ENCODE measurements at places on chromosomes 5 and 9. TPM values are rescaled to one million over a fixed set of nuclear protein-coding genes. Genes with fewer than 3 reads are reported as not detected.
A peak's percentile ranks its signal among the peaks of the same experiment; 100 is the strongest.

Gene ADAMTS19
- not detected for total RNA-seq

Gene NRG2
- 0.20 TPM for total RNA-seq

Gene ZBED3
- 1.1 TPM for total RNA-seq

Gene MARCOL
- total RNA-seq, result not detected

Gene DBH
- total RNA-seq, result not detected

Gene MORN5
- not detected for total RNA-seq

Gene CDK5RAP2
- 15.9 TPM for total RNA-seq

Gene RAD17
- 14.5 TPM for total RNA-seq

Gene SLC22A4
- total RNA-seq, result 2.4 TPM

Gene CATSPER3
- total RNA-seq, result under 0.01 TPM

Gene IFT74
- 4.4 TPM for total RNA-seq

Gene CHSY3
- total RNA-seq, result 3.4 TPM

Gene RNF224
- total RNA-seq, result not detected

Gene SV2C
- total RNA-seq, result not detected

Gene STRBP
- 7.7 TPM for total RNA-seq

GRCh38 chr9:126702151-126703001 lies 88.6 kb downstream of the LMX1B start:
- DNase-seq, result no peak

DNA sequence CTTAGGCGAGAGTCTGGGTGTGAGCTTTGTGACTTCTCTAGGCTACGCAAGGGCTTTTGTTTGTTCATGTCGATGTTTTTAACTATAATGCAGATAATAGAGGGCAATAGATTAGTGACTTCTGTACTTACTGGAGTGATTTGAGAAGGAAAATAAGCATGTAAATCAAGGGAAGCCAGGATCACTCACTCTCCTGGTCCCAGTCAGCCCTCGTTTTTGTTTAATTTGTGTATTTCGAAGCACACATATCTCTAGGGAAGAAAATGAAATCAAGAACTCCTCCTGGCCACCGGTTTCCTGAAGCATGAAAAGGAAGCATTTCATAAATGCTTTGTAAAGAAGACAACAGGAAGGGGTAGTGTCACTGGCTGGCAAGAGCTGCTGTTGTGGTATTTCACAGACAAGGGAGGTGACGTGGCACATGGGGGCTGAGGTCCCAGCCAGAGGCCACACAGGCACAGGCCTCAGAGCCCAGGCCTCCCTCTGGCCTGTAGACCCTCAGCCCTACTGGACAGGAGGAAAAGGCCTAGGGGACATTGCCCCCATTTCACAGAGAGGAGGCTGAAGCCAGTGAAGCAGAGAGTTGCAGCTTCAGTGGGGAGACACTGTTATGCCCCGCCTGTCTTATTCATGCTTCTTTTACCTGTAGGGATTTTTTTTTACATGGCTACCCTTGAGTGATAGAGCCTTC lies 34.1 kb downstream of the IRF1 start:
- DNase-seq, result peak; percentile 87

DNA sequence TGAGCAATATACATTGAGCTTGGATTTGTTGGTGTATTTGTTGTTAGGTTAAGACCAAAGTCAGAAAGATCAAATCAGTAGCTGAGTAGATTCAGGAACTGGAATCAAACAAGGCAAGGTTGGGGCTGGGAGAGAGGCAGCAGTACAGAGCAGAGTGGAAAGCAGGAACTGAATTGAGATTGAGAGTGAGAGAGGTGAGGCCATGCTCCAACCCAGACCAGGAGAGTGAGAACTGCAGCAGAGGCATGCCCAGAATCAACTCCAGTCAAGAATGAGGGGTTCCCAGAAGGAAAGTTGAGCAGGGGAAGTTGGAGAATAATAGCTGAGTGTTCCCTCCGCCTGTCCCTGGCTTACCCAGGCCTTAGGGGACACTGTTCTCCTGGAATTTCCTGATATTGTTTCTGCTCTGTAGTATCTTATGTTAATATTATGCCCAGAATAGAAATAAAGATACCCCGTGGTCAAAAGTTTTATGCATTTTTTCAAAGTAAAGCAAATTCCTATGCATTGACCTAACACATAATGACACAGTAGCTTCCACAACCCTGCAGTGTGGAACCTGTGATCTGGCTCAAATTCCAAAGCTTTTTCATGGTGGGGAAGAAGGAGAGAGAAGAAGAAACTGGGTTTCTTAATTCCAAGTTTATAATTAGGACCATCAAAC lies 82.7 kb downstream of the SV2C start:
- DNase-seq, result peak; percentile 63

DNA sequence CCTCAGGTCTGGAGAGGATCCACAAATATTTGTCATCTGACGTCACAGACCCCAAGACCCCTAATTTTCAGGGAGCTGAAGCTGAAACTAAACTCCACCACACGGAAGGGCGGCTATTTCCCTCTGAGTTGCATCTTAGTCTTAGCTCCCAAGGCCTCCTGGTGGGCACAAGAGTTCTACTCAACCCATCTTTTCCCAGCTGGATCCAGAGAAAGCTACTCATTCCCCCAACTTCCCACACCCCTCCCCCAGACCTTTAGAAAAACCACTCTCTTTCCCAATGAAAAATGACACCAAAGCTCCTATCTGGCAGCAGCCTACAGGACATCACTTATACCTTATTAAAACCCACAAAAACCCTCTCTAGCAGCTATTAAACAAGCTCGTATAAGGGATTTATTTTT lies 67.1 kb upstream of the SLC1A1 start:
- DNase-seq, result no peak

DNA sequence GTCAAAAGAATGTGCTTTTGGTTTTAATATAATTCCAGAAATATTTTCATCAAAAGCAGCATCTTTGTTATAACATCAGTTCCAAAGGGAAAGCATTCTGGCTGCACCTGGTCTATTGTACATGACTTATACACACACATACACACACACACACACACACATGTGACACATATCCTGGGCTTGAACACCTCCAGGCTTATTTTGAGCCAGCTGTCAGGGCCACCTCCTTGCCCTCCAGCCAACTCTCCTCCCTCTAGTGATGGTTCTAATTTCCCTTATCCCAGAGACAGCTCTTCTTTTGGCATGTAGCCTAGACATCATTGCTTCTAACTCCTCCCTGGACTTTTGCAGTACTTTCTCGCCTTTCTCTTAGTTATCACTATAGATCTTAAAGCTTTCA lies 115.0 kb downstream of the PIK3R1 start:
- DNase-seq, result peak; percentile 44

- no peak for DNase-seq
Measured at GRCh38 chr5:1786621-1787471, 12.8 kb downstream of the MRPL36 start.

DNA sequence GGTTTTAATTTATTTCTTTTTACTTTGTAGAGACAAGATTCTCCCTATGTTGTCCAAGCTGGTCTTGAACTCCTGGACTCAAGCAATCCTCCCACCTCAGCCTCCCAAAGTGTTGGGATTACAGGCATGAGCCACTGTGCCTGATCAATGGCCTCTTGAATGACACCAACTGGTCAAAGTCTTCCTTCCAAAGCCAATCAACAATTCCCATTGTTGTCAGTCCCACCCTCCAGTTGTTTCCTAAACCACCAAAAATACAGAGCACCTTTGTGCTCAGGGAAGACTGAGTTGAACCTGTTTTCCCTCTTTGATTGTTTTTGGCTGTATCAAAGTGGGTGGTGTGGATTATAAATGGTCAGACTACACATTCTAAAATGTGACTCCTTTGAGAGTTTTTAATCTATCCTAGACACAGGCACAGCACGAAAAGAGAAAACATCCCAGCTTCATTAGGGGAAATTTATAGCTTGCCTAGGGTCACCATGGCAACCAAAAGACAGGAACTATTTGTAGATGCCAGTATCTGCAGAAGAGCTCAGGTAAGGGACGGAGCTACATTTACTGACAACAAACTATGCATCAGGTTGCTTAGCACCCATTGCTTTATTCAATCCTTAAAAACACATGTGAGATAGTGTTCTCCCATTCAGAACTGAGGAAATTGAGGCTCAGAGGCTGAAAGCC lies 27.6 kb upstream of the ATP6V1G1 start:
- no peak for DNase-seq

GRCh38 chr5:68554571-68555279 lies 339.2 kb downstream of the PIK3R1 start:
- no peak for DNase-seq

GRCh38 chr9:112780450-112781036 lies 30.0 kb downstream of the SNX30 start:
- DNase-seq, result no peak

DNA sequence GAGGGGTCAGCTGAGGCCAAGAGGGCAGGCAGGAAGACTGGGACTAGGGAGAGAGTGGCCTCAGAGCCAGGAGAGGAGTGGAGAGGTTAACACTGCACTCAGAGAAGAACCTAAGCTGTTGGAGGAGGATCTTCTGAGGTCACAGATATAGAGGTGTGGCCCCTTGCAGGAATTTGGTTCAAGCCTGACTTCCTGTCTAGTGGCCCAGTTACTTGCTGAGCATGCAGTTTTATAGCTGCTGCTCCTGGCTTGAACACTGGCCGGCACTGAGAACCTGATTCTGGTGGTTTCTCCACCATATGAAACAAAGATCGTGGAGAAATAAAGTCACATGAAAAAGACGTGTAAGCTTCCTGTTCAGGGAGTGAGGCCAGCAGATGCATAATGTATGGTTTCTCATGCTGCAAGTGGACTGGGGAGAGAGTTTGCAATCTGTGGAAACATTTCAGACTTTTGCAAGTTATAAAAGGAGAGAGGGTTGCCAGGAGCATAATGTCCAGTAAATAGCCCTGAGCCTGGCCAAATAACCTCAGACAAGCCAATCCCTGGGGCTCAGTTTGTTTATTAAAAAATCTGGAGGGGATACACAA lies 82.6 kb downstream of the GALNT10 start:
- no peak for DNase-seq

DNA sequence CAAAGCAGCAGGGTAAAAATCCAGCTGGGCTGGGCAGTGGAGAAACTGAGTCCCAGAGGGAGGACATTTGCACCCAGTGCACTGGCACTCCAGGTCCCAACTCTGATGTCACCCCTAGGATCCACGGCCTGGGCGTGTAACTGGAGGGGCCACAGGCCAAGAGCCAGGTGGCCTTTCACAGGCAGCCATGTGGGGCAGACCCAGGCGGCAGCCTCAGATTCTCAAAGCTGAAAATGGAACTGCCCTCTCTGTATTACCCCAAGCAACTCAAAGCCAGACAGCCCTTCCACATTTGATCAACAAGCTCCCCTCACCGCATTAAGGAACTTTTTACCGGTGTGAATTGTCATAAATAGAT lies 46.7 kb downstream of the RASGEF1C start:
- no peak for DNase-seq

DNA sequence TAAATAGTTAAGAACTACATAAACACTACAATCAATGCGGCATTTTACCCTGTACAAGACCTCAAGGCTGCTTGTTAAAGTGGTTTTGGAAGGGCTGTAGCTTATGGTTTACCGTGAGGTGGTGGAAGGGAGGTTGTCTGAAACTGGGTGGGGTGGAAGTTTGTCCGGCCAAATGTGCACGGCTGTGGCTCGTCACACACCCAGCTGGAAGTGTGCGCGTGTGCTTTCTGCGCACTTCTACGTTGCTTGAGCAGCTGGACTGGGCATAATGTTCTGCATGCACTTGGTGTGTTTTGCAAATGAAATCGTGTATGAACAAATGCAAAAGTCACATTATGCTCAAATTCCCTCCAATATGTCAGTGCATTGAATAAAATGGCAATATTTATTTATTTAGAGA lies 17.4 kb upstream of the FLT4 start:
- no peak for DNase-seq

- no peak for DNase-seq
Measured at GRCh38 chr9:71839668-71840067, 71.3 kb downstream of the ABHD17B start.

DNA sequence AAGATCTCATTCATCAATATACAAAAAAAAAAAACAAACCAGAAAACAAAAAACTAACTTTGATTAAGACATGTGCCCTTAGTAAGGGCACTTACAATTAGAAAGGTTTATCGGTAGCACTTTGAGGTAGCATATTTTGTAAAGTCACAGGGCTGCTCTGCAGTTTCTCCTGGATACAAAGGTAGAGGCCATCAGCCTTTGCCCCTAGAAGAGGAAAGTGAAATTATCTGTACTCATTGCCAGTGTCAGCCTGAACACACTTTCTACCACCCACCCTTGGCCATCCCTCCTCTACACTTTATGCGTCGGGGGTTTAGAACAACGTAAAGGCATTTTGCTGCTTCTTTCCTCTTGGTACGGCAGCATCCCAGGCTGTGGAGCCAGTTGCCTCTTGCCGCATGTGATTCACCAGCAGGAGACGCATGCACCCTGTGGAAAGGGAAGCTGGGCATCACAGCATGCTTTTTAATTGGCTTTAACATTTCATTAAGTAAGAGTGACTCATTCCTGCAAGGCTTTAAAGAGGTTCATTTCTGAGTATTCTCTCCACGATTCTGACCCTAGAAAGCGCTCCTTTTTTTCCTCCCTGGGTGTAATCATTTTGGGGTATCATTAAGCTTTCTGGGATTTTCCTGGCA lies 84.6 kb downstream of the CEMIP2 start:
- no peak for DNase-seq

- peak; percentile 42 for DNase-seq
Measured at GRCh38 chr9:89497978-89498851, at the start of gene SEMA4D. TSS of gene SEMA4D (minus strand) at chr9:89498113. CDS start at chr9:89405456, 92,657 bp downstream.

- DNase-seq, result no peak
Measured at GRCh38 chr5:73419117-73419464, 29.5 kb downstream of the FOXD1 start.

GRCh38 chr5:116035123-116035522 lies 2.9 kb downstream of the ARL14EPL start:
- DNase-seq, result no peak

- no peak for DNase-seq
Measured at GRCh38 chr5:1728846-1729245, 70.8 kb downstream of the MRPL36 start.

DNA sequence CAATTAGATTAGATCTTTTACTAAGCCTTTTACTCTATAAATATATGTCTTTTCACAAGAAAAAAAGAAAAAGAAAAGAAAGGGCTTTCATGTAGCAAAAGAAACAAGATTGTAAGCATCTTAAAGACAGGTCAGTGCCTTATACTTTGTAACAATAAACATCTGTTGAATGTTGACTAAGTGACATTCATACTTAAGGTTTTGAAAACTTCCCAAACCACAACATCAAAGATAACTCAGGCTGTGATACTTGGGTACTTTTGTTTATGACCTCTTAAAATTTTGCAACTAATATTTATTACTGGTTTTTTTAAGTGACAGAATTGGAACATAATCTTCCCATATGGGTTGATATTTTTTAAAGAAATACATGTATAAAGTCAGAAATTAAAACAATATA lies 7.4 kb downstream of the GRAMD2B start:
- DNase-seq, result no peak

DNA sequence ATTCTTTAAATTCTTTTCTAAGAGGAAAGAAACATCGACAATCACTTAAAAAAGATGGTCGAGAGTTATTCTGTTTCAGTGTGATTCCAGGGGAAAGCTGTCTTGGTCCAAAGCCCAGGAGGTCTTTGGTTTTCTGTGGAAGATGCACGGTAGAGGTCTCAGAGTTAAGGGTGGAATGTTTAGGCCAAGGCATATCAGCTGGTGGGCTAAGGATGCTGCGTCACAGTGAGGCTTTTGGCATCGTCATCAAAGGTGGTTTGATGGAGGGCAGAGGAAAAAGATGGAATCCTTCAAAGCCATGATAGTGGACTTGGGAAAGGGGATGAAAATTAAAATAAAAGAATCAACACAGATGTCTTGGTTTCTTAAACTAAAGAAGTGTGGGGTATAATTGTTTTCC lies 137.3 kb upstream of the ANKH start:
- no peak for DNase-seq

- no peak for DNase-seq
Measured at GRCh38 chr5:132417889-132418485, 48.5 kb downstream of the SLC22A5 start.

GRCh38 chr9:69500896-69501295 lies 171.3 kb downstream of the APBA1 start:
- DNase-seq, result no peak

GRCh38 chr5:76082772-76083554 lies at the start of gene SV2C:
TSS of gene SV2C (plus strand) at chr5:76083383. CDS start at chr5:76131751, 48,368 bp downstream.
- no peak for DNase-seq
